ENCODE measurements at places on chromosomes 11 and 22.

DNA sequence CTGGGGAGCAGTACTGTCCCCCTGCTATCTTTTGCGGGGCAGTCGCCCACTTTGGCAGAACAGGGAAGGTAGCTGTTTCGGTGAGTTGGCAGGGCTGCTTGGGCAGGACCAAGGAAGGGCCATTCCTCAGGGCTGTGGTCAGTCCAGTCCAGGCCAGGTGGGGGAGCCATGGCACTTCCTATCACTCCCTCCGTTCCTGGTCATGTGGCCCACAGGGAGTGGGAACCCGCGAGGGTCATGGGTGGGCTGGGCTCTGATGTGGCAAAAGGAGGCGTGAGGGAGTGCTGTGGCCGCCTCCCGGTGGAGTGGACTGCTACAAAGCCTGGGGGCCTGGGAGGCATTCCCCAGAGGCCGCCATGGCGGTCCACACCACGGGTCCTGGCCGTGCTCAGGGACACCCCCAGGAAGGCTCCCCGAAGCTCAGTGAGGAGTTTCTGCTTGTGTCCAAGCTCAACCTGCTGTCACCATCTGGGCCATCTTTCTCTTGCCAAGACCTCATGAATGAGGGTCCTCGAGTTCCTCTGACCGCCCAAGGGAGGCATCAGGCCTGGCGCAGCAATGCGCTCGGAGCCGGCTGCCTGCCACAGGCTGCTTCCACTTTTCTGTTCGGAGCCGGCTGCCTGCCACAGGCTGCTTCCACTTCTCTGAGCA, 11.9 kb downstream of the CHID1 start:
- no peak for DNase-seq

- no peak for DNase-seq
Measured at GRCh38 chr11:101582989-101583250, 887 bp downstream of the TRPC6 start.

GRCh38 chr22:38186429-38186828, 4.8 kb upstream of the PLA2G6 start:
- DNase-seq: no peak

DNA sequence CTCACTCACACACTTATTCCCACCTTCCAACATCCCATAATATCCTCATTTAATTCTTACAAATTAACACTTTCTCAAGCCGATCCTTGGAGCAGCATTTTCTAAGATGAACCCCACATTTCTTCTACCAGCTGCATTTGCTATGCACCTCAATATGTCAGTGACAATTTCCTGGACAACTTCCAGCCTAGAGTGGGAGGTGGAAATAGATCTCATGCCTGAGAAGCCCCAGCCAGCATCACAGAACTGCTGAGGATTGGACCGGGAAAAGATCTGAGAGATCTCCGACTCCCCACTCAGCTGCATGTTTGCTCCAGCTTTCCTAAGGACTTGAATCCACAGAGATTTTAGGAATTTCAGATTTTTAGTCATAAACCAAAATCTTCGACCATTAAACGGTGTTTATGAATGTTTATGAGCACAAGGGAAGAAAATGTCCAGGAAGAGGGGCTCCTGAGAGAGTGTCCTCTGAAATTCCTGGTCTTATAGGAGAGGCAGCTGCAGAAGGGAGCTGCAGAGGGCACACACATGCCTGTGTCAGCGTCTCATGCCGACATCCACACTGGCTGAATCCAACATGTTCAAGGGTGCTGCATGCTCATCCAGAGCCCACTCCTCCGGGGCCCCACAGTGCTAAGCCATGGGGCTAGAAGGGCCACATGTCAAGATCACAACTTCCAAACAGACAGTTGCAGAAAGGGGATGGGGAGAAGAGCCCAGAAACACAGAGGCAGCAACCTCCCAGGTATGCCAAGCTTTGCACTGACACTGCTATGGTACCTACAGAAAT, 68.6 kb downstream of the MICAL3 start:
- no peak for DNase-seq

DNA sequence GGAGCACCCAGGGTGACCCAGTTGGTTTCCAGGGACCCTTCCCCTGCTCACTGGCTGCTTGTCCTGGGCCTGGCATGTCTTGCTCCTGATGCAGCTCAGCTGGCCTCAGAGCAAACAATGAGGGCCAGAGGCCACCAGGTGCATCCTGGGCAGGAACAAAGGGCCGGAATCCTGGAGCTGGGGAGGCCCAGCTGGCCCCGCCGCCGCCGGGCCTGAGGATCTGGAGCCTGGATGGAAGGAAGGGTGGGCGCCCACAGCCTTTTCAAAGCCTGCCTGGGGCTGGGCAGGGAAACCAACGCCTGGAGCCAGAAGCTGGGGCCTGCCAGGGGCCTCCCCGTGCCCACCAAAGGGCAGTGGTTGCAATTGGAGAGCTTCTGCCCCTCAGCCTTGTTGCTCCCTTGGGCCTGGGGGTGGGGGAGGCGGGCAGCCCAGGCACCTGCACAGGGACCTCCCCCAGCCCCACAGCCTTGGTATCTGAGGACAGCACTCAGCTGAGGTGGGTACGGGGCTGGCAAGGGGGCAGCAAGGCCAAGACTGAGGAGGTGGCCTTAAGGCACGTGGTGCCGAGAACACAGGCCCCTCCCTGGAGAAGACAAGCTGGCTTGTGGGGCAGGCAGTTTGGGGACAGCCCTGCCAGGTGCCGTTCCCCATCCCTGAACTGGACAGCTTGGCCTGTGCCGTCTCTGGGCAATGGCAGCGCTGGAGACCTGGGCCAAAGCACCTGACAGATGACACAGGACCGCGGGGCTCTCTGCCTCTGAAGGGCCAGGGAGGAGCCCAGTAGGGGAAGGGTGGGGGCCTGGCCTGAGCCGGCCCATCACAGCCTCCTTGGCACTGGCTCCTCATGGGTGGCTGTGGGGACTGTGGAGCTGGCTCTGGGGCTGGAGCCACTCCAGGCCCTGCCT, 7.1 kb upstream of the ADORA2A start:
- no peak for DNase-seq

- DNase-seq: no peak
Measured at GRCh38 chr22:48490500-48491411, 1336.9 kb downstream of the BRD1 start.

DNA sequence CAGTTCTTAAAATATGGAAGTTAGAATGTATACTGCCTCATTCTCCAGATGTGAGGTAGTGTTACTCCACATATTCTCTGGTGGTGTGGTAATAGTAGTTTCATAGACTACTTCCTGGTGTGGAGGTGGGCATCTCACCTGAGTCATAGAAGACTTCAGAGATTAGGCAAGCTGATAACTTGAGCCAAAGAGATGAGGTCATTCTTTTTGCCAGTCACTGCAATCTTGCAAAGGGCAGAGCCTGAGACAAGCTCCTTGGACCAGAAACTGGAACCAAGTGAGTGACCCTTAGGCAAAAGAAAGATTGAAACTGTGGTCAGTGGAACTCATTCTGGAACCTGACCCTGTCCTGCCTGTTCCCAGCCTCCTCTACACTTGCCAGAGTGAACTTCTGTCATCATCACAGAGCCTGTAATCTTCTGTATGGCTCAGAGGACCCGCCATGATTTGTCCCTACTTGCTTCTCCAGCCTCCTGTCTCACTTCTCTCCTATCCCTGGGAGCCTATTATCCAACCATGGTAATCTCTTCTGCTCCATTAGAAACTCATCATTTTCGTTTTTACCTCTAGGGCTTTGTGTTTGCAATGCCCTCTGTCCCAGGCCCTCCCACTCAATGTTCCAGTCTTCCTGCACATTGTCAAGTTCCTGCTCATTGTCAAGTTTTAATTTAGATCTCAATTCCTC, 10.6 kb upstream of the CCDC83 start:
- no peak for DNase-seq

DNA sequence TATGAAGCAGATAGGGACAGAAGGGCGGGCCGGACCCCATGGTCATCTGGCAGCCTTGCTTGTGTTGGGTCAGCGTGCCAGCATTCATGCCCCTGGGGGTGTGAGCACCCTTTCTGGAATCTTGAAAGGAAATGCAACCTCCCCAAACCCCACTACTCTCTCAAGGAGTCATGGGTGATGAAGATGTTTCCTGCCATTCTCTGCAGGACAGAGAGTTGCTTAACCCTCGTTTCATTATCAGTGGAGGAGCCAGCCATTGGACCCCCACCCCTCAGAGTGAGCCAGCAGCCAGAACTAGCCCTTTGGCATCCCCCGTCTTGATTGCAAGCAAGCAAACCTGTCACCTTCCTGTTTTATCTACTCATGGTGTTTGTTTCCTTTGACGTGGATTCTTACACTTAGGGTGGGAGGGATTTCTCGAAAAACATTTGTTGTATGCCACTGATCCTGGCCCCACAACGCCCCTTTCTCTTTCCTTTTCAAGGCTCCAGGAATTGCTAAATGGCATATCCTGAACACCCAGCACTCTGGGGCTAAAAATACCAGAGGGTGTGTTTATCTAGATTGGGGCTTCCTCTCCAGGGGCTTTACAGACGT, 258.3 kb downstream of the ETS1 start:
- DNase-seq: no peak

DNA sequence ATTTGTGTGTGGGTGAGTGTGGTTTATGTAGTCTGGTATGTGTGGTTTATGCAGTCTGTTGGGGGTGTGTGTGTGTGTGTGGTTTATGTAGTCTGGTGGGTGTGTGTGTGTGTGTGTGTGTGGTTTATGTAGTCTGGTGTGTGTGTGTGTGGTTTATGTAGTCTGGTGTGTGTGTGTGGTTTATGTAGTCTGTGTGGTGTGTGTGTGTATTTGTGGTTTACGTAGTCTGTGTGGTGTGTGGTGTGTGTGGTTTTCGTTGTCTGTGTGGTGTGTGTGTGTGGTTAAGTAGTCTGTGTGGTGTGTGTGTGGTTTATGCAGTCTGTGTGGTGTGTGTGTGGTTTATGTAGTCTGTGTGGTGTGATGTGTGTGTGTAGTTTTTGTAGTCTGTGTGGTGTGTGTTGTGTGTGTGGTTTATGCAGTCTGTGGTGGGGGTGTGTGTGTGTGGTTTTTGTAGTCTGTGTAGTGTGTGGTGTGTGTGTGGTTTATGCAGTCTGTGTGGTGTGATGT, 26.2 kb upstream of the PARVG start:
- no peak for DNase-seq

- no peak for DNase-seq
Measured at GRCh38 chr11:96213500-96213899, 129.5 kb downstream of the MAML2 start.

- DNase-seq: no peak
Measured at GRCh38 chr22:45777852-45778375, 106.3 kb downstream of the ATXN10 start.

GRCh38 chr11:29024386-29024785, 916.2 kb downstream of the METTL15 start:
- DNase-seq: no peak

DNA sequence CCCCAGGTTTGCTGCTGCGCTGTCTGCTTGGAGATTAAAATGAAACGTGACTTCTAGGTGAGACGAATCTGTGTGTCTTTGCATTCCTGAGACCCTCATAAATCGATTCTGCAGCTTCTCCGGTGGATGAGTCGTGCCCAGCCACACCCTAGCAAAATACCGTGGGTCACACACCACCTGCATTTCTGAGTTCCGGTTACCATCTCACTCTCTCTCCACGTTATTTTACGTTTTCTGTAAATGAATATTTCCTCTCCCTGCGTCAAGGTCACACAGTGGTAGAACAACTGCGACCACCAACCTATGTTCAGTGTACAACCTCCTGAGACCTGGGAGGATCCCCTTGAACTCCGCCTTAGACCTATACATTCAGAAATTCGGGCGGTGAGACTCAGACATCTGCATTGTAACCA, 1.1 kb downstream of the YWHAH start:
- no peak for DNase-seq

DNA sequence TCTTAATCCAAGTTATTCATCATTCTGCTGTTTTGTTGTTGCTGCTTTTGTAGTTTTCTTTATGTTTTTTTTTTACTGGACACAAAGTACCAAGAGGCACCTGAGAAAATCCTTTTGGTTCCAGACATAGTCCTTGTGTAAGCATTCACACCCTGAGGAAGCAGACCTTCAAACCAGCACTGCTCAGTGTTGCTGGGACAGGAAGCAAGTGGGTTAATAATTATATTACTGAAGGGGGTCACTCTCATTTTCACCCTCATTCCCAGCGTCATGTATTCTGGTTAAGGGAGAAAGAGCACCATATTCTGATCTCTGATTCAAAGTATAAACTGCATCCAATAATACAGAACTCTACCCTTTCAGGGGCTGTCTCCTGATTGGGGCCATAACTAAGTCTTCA, 5.9 kb upstream of the ALKBH3 start:
- no peak for DNase-seq

DNA sequence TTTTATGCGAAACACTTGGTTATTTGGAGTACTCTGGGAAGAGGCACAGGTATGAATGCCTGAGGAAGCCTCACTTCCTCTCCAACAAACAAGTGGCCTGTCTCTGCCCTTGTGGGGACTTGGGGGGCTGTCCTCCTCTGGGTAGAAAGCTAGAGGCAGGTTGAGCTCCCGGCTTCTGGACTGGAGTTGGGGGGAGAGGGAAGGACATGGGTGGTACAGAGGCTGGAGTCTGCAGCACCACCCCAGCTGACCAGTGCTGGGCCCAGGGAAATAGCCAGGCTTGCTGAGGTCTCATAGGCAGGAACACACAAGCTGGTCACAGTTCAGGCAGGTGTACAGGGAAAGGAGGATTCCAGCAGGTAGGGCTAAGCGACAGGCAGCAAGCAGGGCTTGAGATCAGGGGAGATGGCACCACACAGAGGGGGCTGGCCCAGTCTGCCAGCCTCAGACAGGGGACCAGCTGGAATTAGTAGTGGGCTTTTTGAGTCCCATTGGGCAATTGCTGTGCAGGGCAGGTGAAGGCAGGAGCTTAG, 135.3 kb upstream of the TEAD1 start:
- no peak for DNase-seq

DNA sequence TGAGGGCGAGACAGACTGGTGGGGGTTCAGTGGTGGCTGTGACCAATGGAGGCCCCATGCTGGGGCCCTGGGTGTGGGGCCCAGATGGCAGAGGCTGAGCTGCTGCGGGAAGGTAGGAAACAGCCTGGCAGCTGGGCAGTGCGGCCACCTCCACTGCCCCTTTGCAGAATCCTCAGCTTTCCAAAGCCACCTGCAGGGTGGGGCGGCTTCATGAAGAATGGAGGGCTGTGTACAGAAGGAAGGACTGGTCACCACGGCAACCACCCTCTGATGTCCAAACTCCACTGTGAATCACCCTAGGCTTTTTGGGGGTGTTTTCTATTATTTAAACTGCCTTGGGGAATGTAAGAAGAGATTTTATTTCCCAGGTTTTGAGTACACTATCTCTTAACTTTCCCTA, 166.3 kb upstream of the NAV2 start:
- no peak for DNase-seq

GRCh38 chr22:42307806-42308563, 37.5 kb upstream of the TCF20 start:
- DNase-seq: no peak

GRCh38 chr22:36590441-36591056, 61.6 kb upstream of the EIF3D start:
- no peak for DNase-seq

- DNase-seq: no peak
Measured at GRCh38 chr22:21887841-21888240, 20.4 kb upstream of the MAPK1 start.

GRCh38 chr22:44458044-44459020, 39.7 kb downstream of the RTL6 start:
- DNase-seq: no peak

GRCh38 chr11:82901922-82902485, 468 bp downstream of the DDIAS start:
- DNase-seq: no peak

- DNase-seq: peak; percentile 49
Measured at GRCh38 chr11:72736452-72737069, 15.6 kb downstream of the ARAP1 start.

GRCh38 chr22:46967445-46968358, 205.3 kb downstream of the TBC1D22A start:
- no peak for DNase-seq

Data from activated T-cell treated with anti-CD3 and anti-CD28 coated beads, Interleukin-2, amount 50 U/mL, for 4 hours (primary cell).